Adrenal gland (tissue), 19 donors: ENCODE measurements at places on chromosomes 12 and 14. TPM values are rescaled to one million over a fixed set of nuclear protein-coding genes. Genes with fewer than 3 reads are reported as not detected.

RPS29 gene
- total RNA-seq = 5,216 TPM

KERA gene
- not detected for total RNA-seq

NGDN gene
- total RNA-seq = 29.6 TPM

A2ML1 gene
- total RNA-seq = not detected

SIVA1 gene
- total RNA-seq = 201 TPM

PLEKHG7 gene
- total RNA-seq = not detected

BEST3 gene
- 1.5 TPM for total RNA-seq
